ENCODE measurements at places on chromosomes 6 and 20. TPM values are rescaled to one million over a fixed set of nuclear protein-coding genes. Genes with fewer than 3 reads are reported as not detected.
A peak's percentile ranks its signal among the peaks of the same experiment; 100 is the strongest.

DNA sequence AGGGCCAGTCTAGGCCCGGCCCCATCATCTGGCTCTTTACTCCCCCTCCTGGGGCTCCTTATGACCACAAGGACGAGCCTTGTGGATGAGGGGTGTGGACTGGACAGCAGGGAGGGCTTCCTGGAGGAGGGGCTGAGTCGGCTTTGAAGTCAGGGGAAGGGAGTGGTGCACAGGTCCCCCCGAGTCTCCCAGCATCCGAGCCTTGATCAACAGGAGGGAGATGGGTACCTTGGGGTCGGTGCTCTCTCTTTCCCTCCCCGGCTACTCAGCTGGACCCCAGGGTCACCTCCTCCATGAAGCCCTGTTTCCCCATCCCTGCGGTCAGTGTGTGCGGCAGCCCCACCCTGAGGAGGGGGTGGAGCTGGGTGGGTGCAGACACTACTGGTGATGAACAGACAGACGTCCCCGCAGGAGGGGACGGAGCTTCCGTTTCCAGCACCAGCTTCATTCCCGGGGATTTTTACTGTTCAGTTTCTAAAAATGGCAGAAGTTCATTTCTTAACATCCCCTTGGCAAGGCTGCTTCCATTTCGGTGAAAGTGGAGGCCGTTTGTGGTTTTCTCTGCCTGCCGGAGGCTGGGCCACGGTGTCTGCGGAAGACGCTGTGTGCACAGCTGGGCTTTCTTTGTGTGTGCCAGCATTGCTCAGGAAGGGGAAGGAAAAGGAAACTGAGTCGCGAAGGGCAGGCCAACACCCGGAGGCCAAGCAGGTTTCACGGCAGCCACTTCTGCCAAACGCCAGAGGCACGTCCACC, 19.6 kb downstream of the NTSR1 start:
- peak; percentile 48 for DNase-seq

GRCh38 chr6:66264376-66264775, 557.4 kb upstream of the EYS start:
- no peak for DNase-seq

DNA sequence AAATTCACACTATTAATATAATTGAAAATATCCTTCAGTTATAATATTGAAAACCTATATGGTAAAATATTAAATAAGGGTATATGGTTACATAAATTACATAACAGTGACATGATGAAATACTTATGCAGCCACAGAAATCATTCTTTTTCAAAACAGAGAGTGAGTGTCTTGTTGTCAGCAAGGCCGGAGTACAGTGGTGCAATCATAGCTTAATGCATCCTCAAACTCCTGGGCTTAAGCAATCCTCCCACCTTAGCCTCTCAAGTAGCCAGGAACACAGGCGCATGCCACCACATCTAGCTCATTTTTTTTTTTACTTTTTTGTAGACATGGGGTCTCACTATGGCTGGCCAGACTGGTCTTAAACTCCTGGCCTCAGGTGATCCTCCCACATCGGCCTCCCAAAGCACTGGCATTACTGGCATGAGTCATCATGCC, 40.4 kb downstream of the FAM8A1 start:
- DNase-seq, result no peak

DNA sequence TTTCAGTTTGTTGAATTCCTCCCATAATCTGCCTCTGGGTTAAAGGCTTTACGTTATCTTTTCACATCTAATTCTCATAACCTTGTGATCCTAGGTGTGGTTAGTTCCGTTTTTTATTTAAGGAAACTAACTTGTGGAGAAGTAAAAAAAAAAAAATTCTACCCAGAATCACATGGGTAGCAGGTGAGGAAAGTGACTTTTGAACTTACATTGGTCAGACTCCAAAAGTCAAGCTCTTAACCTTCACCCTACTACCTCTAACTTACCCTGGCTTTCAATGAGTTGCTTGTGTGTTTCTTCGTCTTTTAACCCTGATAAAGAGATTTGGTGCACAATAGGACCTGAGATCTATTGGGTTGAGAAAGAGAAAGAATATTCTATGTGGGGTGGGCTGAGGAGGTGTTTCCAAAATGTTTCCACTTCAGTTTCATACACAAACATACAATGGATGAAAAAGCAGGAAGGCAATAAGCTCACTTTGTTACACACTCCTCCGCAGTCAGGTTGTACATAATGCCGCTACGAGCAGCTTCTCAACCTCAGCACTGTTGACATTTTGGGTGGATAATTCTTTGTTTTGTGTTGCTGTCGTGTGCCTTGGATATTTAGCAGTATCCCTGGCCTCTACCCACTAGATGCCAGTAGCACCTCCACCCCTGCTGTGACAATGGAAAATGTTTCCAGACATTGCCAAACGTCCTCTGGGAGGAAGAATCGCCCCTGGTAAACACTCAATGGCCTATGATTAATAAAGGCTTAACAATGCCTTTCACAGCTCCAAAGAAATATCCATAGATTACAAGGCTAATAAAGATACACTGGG, 193.0 kb upstream of the ZNF217 start:
- DNase-seq, result peak; percentile 6

- no peak for DNase-seq
These were observed 411.2 kb upstream of the SULF2 start for GRCh38 chr20:48196486-48196885.

- DNase-seq, result no peak
These were observed 47.0 kb upstream of the DST start for GRCh38 chr6:56689663-56690062.

DNA sequence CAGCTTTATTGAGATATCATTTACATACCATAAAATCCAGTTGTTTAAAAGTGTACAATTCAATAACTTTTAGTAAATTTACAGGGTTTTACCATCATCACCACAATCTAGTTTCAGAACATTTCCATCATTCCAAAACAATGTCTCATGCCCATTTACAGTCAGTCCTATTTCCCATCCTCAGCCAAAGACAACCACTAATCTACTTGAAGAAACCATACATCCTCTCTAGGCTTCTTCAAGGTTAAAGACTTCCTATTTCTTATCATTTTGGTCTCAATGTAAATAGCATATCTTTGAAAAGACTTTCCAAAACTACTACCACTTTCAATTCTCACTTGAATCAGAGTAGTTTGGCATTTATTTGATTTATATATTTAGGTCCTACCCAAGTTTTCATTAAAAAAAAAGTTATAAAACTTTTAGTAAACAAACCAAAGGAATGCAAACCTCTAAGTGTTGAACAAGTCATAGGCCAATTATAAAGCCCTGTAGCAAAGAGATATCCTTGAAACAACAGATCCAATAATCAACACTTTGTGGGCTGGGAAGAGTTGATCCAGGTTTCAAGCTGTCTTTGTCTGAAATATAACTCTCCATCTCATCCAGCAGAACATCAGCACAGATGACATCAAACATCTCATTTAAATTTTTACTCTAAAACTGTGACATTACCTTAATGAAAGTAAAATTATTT, 211.3 kb upstream of the RUNX2 start:
- DNase-seq, result no peak

- DNase-seq, result no peak
These were observed 63.7 kb upstream of the BEND3 start for GRCh38 chr6:107179004-107179403.

DNA sequence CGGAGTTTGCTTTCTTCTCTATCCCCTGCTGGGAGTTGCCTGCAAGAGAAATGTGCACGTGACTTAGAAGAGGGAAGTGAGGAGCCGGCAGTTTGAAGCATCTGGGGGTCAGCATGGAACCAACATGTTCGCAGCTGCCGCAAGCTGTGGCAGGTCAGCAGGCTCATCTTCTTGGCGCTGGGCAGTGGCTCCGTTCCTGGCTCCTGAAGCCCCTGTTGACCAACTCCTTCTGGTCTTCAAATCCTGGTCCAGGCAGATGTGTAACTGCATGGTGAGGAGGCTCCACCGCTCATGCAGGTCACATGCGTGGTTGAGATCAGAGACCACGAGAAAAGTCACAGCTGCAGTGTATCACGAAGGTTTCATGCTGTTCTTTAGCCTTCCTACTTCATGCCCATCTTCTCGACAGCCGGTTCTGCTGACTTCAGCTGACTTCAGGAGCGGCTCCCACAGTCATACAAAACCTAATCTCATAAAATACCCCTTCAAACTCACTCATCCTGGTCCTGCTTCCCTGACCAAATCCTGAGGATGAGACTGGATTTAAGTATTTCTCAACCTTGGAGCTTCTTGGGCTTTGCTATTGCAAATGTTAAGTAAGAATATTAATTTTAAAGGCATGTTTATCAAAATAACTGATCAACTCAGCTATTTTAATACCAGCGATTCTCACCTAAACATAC, 44.9 kb upstream of the BCAS1 start:
- no peak for DNase-seq

DNA sequence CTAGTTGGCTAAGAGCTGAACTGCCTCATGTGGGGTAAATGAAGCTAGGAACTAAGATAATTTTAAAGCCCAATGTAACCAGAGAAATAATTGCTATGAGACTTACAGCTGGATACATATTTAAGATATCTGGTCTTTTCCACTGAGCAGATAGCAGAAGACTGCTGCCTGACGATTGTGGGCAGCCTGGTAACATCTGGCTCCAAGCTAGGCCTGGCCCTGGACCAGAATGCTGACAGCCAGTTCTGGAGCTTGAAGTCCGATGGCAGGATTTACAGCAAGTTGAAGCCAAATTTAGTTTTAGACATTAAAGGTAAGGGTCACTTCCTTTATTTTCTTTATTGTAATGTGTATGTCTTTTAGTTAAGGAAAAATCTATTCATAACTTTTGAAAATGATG, 65.7 kb downstream of the RTN4IP1 start:
- DNase-seq, result no peak

DNA sequence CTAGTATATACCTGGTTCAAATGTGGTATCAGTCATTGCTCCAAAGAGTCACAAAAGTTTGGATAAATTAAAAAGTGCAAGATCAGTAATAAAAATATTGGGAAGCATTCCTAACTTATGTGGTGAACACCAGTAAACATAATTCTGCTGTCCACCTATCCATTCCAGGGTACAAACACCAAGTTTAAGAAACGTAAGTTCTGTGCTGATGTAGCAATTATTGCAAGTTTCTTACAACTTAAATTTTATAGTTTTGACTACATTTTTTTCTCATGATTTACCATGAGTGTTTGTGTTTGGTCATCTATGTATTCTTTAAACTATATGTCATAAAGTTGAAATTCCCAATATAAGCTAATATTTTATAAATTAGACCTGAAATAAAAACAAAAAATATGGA, 255.0 kb upstream of the THEMIS start:
- no peak for DNase-seq

GRCh38 chr6:5782783-5783547, 223.8 kb downstream of the NRN1 start:
- no peak for DNase-seq

GRCh38 chr6:20835315-20836010, 301.2 kb downstream of the CDKAL1 start:
- no peak for DNase-seq

DNA sequence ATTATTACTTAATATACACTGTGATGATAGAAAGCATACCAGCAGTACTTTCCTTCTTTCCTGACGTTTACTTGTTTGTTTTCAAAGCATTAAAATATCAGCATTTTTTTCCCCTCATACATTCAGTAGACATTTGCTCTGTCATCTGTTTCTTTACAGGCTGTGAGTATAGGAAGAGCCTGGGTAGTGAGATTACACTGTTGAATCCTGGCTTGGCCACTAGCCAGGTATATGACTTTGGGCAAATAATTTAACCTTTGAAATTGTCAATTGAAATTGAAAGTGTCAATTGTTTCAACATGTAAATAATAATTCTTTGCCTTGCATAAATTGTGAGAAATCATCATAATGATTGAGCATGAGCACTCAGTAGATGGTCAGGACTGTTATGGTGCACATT, 336.2 kb downstream of the CDKAL1 start:
- DNase-seq, result no peak

DNA sequence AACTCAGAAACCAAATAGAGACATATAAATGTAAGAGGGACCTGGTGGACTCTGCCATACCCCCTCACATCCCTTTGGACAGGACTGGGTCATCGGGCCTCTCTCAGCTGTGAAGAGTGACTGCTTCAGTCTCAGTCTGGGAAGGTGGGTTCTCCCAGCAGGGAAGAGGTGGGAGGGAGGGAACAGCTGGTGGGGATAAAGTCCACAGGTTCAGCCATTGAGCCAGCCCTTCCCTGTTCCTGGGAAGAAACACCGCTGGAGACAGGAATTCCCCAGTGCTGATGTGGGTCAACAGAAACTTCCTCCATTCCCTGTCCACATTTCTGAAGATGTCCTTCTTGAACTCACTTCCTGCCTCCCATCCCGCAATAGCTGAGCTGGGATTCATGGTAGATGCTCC, 209.2 kb upstream of the PMEPA1 start:
- DNase-seq, result no peak

- peak; percentile 87 for DNase-seq
These were observed 62.0 kb upstream of the CD93 start for GRCh38 chr20:23147964-23148730.

DNA sequence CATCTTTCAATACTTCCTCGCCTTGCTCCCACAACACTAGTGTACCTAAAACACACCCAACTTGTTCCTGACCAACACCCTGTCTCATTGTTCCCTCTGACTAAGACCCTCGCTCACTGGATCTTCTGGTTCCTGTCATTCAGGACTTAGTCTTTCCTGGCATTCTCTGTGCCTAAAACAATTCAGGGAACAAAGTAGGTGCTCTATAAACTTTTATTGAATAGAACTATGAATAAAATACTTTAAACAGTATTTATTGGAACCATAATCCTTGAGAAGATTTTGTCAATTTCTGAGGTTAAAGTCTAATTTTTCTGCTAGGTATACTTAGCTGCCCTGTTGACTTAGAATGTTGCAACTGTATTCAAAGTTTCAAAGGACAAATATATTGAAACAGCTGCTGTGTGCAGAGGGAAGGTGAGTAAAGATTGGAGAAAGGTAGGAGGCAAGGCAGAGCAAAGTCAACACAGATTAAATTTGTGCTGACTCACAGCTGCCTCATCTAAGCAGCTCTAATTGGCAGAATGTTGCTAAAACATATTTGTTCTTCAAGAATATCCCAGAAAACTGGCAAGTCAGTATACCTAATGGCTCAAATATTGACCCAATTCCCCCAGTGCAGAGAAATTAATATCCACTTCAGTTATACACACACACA, 37.6 kb downstream of the GSTA2 start:
- no peak for DNase-seq

The LY6G6D gene
- not detected for total RNA-seq

The CCN5 gene
- 40.1 TPM for total RNA-seq

The MCHR2 gene
- total RNA-seq, result not detected

Measured in suprapubic skin (tissue), 4 donors.